ENCODE measurements at places on chromosomes 1 and 21.

DNA sequence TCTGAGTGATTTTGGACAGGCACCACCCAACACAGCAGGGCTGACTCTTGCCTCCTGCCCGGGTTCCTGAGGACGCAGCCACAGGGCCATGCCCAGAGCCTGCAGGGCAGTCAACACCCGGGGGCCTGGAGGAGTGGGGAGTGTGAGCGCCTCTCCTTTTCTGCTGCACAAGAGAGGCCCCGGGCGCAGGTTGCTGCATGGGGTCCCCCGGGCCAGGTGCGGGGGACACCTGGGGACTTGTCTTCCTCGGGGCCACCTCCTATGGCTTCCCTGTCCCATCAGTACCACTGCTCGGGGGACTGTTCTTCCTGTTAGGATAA, 6.9 kb upstream of the TTC34 start:
- DNase-seq, result no peak

DNA sequence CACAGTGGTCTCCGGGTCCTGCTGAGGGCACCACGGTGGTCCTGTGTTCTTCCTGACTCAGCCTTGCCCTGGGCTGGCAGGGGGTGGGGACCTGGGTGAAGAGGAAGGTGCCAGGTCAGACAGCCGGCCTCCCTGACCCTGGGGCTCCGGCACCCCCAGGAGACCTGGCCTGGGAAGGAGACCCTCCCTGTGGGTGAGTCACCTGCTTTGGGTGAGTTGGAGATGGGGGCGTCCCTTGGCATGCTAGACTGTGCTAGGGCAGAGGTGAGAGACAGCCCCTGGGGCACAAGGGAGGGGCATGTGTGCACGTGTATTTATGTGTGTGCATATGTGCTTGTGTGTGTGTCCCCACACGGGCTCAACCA, 23.4 kb downstream of the SPSB1 start:
- no peak for DNase-seq

- DNase-seq, result peak; percentile 62
Observed at GRCh38 chr1:192805832-192806323, 3.0 kb upstream of the RGS2 start.

DNA sequence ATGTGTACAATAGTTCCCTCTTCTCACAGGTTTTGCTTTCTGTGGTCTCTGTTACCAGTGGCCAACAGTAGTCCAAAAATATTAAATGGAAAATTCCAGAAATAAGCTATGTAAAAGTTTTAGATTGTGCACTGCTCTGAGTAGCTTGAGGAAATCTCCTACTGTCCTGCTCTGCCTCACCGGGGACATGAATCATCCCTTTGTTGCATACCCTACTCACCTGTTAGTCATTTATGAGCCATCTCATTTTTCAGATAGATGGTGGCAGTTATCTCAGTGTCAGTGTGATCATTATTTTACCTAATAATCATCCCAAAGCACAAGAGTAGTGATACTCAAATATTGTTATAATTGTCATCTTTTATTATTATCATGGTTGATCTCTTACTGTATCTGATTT, 688.1 kb downstream of the PLA2G4A start:
- no peak for DNase-seq

DNA sequence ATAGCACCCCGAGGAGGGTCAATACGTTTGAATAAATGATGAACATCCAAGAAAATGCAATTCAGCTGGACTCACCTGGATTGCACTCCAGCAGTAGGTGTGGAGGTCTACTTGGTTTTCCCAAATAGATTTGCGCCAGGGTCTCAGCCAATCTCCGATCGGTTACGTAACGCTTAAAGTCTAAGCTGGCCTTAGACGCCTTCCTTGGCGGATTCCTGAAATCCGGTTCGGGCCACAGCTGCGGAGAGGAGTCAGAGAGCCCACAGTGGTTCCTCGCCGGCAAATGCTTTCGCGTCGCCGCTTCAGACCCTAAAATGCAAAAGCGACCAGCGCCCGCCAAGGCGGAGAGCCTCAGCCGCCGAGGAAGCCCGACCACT, 322 bp downstream of the TFB2M start:
- no peak for DNase-seq

GRCh38 chr1:179867493-179868330, 9.9 kb downstream of the TOR1AIP2 start:
- peak; percentile 9 for DNase-seq

DNA sequence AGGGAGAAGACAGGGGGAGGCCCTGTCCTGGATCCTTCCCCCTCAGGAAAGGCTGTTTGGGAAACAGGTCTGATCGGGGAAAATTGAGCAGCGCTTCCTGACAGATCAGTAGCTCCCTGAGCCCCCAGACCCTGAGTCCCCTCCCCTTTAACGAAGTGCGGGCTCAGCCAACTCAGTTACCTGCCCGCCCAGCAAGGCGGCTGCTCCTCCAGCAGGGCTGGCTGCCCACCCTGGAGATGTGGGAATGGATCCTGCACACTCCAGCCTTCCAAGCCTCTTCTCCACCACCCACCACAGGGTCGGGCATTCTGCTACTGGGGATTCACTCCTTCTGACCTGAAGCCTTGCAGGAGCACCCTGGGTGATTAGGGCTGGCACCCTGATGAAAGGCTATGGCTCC, 27.6 kb upstream of the LAPTM5 start:
- no peak for DNase-seq

GRCh38 chr21:43702785-43703034, 16.2 kb upstream of the PDXK start:
- no peak for DNase-seq

GRCh38 chr1:10228528-10228927, 18.2 kb downstream of the KIF1B start:
- DNase-seq, result no peak

GRCh38 chr1:17664322-17664721, 90.8 kb upstream of the ACTL8 start:
- no peak for DNase-seq

DNA sequence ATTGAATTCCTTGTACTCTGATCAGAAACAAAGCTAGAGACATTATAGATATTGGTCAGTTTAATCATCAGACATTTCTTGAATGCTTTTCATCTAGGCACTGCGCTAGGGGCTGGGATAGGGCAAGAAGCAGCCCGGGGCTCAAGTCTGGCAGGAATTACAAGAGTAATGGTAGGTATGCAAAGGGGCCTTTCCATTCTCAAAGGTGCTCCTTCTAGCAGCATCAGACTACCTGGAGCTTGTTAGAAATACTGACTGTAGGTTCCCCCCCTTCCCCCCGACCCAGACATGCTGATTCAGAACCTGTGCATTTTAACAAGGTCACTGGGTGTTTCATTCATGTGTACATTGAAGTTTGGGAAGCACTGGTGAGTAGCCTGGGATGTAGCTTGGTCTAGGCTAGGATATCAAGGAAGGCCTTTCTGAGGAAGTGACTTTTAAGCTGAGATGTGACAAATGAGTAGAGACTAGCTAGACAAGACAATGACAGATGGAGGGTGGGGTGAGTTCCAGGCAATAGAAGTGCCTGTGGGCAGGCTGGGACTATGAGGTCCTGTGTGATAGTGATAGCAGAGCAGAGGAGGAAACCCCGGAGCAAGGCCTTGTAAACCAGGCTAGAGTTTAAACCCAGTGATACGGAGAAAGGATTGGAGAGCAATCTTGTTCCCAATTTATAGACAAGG, 26.3 kb downstream of the NFASC start:
- no peak for DNase-seq

GRCh38 chr1:204975568-204976235, 67.3 kb upstream of the CNTN2 start:
- no peak for DNase-seq

DNA sequence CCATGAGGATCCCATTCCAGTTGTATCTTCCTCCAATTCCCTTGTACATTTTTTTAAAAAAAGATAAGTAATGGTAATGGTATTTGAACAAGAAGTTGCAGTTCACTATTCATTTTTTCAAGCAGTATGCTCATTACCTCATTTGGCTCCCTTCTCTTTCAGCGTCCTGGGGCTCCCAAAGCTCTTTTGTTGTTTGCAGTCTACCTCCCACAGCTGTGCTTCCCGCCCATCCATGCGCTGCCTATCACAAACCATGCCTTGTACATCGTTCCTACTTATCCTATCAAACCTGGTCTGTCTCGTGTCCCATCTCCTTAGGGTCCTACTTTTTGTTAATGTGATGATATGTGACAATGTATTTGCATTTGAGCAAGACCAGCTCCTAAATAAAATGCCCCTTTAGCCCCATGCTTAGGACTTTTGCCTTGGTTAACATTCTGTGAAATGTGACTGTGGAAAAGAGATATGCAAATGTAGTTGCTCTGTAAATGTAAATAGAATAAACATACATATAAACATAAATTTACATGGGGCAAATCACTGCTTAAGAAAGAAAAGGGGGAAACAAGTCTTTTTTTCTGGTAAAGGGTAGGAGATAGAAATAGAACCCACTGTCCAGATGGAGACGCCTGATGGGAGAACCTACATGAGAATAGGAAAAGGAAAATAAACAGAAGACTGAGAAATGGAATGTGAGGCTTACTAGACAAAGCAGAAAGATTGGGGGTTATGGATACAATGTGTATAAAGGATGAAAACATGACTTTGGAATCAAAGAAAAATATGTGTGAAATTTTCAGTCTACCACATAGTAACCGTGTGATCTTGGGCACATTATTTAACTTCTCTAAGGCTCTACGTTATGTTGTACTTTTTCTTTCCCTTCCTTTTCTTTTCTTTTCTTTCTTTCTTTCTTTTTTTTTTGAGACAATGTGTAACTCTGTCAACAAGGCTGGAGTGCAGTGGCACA, 59.8 kb upstream of the PLXNA2 start:
- no peak for DNase-seq

- no peak for DNase-seq
Observed at GRCh38 chr1:194223596-194223995, 1037.2 kb upstream of the B3GALT2 start.

DNA sequence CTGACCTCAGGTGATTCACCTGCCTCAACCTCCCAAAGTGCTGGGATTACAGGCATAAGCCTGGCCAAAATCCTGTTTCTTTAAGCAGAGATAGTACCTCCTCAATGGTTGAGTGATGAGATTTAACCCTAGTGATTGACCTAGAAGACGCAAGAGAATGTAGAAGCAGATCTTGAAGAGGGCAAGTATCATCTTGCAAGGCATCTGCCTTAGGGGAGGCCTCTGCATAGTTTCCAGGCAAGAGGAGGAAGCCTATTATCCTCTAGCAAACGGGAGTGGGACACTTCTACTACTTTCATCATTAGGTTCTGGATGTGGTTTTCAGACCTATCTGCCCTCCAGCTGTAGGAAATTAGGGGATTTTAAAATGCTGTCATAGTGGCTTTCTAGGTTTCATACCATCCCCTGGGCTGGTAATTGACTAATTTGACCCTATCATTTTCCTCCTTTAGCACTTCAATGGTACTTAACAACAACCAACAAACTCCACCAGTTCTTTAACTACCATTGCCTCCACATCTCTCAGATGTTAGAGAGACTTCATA, 10.0 kb upstream of the TRIM62 start:
- DNase-seq, result no peak

GRCh38 chr1:60281360-60281932, 207.9 kb upstream of the C1orf87 start:
- peak; percentile 68 for DNase-seq

- no peak for DNase-seq
Observed at GRCh38 chr1:111484391-111485026, 10.7 kb downstream of the C1orf162 start.

GRCh38 chr1:36387141-36387949, 1.6 kb upstream of the STK40 start:
- no peak for DNase-seq

GRCh38 chr1:29744684-29745490, 508.6 kb downstream of the PTPRU start:
- no peak for DNase-seq

DNA sequence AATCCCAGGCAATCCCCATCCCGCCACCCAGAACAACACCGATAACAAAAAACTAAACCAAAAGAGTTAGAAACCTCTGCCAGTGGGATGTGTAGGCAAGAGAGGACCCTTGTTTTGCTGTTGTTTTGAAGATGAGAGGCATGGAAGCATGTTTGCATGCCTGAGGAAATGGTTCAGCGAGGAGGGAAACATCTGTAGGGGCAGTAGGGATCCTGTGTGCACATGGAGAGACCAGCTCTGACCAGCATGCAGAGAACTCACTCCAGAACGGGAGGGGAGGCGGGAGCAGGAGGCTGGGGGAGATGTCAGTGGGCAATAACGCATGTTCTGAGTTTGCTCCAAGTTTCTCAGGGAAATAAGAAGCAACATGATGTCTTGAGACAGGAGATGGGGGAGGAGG, 5.3 kb downstream of the CLDN14 start:
- no peak for DNase-seq

DNA sequence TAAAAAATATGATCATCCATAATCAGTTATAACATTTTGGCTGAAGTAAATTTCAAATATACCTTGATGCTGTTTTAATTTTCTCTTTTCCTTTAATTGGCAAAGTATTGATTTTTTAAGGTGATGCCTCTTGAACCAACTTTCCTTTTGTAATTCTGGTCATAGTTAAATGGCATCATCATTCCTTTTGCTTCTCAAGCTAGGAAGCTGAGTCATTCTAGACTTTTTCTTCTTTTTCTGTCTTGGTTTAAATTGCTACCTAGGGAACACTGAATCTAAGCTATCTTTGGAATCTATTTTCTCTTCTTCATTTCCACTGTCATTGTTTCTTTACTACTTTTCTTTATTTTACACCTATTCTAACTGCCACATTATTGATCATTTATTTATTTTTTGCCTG, 162.7 kb downstream of the HMCN1 start:
- DNase-seq, result no peak

GRCh38 chr1:103336408-103336807, 189.1 kb upstream of the RNPC3 start:
- DNase-seq, result peak; percentile 87

DNA sequence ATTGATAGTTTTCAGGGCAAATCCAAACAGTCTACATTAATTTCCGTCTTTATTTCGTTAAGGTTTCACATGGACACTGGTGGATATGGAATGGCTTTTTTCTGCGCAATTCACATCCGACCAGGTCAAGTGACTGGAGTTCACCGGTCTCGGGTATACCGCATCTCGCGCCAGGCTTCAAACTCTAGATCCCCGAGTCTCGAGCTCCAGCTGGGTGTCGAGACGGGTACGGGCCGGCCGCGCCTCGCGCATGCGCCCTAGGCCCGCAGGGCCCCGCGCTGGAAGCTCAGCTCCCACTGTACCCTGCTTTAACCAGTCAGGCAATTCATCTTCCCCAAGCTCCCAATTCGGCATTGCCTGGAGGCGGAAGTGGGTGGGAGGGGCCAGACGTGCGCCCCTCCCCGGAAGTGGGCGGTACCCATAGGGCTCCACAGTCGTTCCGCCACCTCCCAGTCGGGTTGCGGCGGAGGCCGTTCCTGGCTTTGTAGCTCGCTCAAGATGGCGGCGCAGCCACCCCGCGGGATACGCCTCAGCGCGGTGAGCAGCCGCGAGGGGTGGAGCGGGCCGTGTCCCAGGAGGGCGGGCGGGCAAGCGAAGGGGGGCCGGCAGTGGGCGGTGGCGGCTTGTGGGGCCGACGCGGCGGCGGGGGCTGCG, at the start of gene MORC3:
Gene MORC3, plus strand, starts transcription at position 431 of the 654 bp plus-strand sequence. Its CDS starts 68 bp downstream, at position 499.
- DNase-seq, result peak; percentile 90

GRCh38 chr21:44494418-44494817, 39.1 kb downstream of the LRRC3 start:
- DNase-seq, result no peak

- no peak for DNase-seq
Observed at GRCh38 chr1:20366463-20367115, 75.9 kb downstream of the VWA5B1 start.

All from NCI-H1048 (cell line).